ENCODE measurements at places on chromosomes 1 and 21. TPM values are rescaled to one million over a fixed set of nuclear protein-coding genes. Genes with fewer than 3 reads are reported as not detected.

Gene TLR5
- not detected for total RNA-seq

Gene YIPF1
- total RNA-seq = 20.0 TPM

Gene SERTAD4
- 0.33 TPM for total RNA-seq

Gene CNIH3
- total RNA-seq = 20.9 TPM

Gene PDE9A
- total RNA-seq = 1.9 TPM

Gene SIM2
- under 0.01 TPM for total RNA-seq

Gene TFF2
- not detected for total RNA-seq

Gene MYOM3
- not detected for total RNA-seq

Measured in uterine smooth muscle cell (primary cell).